Lung microvascular endothelial cell (primary cell): ENCODE measurements at places on chromosomes 3 and 15. TPM values are rescaled to one million over a fixed set of nuclear protein-coding genes. Genes with fewer than 3 reads are reported as not detected.
A peak's percentile ranks its signal among the peaks of the same experiment; 100 is the strongest.

DCP1A gene
- 7.2 and 10.7 TPM in 2 replicates for total RNA-seq

ERC2 gene
- total RNA-seq: 1.5 and 2.2 TPM in 2 replicates

MUC13 gene
- not detected in 2 replicates for total RNA-seq

CDHR4 gene
- total RNA-seq: not detected in 2 replicates

IL5RA gene
- not detected in 2 replicates for total RNA-seq

WDR93 gene
- total RNA-seq: not detected in 2 replicates

PRR20G gene
- total RNA-seq: not detected in 2 replicates

THAP10 gene
- total RNA-seq: 0.60 and 0.87 TPM in 2 replicates

GRCh38 chr3:8985411-8985831 lies 22.1 kb upstream of the RAD18 start:
- no peak for DNase-seq

DNA sequence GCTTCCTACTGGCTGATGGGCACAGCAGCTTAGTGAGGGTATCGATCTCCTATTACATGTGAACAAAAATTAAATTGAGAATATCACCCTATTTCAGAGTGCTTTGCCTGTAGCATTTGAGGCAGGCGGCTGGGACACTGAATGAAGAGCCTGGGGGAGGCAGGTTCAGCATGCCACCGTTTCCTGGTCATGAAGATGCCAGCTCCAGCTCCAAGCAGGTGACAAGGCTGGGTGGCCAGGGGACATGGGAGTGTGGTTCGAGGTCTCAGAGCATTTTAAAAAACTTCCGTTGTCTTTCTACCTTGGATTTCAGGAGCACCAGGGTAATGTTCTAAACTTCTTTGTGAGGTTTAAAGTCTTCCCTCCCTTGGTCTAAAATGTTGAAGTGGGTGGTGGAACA lies 158.2 kb downstream of the RPLP1 start:
- DNase-seq: no peak

- DNase-seq: no peak
These were observed 12.6 kb downstream of the SLC12A6 start for GRCh38 chr15:34324933-34325332.

DNA sequence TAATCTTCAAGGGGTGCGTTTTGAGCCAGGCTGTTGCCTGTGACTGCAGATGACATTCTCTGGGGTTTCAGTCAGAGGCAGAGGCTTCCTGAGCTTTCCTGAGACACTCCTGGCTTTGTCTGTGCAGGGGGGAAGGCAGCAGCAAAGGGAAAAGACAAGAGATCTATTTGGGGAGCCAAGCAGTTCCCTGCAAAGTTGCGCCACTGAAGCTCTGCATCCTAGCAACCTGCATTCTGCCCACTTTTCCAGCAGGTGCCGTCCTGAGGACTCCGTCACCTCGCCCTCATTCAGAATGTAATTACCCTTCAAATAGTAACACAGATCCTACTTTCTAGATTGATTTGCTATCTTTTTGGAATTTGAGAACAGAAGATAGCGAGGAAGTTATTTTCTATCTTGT lies 1.9 kb upstream of the TMEM158 start:
- DNase-seq: no peak

GRCh38 chr15:89728254-89728653 lies 22.8 kb downstream of the MESP1 start:
- DNase-seq: peak; percentile 45

DNA sequence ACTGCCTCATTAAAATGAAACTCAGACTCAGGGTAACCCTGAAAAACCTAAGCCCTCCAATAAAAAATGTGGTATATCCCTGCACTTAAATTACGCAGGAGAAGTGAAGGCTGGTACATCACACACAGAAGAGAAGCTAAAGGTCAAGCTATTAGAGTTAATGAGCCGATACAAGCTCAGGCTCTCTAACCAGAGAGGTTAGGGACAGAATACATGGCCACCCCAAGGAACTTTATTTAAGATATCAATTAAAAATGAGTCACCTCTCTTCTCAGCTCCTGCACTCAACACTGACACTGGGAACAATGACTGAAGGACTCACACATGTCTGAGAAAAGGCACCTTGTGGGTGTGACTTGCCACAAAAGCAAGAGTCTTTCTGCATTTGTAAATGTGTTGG lies 800.6 kb upstream of the CFAP20DC start:
- DNase-seq: no peak

DNA sequence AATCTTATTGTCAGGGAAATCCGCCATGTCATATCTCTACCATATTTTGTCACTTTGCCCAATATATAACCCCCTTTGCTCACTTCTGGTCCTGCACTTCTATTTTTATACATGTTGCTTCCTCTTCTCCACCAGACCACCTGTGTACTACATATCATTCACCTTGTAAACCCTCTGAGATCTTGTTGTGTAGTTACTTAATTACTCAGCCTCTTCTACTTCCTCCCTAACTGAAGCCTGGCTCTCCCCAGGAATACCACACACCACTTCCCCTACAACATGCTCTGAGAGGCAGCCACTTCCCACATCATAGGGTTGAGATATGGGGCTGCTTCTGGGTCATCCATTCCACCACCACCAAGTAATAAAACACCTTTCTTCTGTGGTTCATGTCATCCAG lies 10.0 kb downstream of the HEXA start:
- peak; percentile 14 for DNase-seq

DNA sequence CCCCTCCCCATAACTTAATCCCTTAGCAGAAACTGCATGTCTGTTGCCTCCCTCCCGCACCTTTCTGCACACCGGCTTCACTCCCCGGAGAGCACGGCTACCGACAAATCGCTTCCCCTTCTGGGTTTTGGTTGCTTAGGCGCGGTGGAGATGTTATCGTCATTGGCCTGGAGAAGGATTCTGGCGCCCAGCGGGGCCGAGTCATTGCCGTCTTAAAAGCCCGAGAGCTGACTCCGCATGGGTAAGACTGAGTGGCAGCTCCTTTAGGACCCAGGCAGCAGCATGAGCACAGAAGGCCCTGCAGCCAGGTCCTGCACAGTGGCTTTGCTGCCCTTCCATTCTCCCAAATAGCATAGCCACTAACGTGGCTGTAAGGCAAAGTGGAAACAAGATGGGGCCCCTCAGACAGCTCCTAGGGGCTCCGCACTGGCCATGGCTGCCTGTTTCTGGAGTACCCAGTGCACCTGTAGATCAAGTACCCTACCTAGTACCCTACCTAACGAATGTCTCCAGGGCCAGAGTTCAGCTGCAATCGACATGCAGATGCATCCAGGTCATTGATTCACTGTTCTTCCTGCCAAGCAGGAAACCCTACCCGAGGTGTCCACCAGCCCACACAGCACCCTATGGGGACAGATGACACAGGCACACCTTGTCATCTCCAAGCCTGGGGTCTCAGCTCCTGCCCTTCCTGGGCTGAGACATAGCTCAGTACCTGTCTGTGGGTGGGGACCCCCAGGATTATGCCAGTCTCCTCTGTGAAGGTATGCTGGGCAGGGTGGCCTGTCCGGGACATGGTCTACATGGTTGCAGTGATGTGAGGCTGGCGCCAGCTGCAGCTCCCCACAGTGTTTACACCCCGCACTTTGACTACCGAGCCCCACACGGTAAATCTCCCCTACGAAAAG lies 147.6 kb downstream of the LRRK1 start:
- peak; percentile 25 for DNase-seq

DNA sequence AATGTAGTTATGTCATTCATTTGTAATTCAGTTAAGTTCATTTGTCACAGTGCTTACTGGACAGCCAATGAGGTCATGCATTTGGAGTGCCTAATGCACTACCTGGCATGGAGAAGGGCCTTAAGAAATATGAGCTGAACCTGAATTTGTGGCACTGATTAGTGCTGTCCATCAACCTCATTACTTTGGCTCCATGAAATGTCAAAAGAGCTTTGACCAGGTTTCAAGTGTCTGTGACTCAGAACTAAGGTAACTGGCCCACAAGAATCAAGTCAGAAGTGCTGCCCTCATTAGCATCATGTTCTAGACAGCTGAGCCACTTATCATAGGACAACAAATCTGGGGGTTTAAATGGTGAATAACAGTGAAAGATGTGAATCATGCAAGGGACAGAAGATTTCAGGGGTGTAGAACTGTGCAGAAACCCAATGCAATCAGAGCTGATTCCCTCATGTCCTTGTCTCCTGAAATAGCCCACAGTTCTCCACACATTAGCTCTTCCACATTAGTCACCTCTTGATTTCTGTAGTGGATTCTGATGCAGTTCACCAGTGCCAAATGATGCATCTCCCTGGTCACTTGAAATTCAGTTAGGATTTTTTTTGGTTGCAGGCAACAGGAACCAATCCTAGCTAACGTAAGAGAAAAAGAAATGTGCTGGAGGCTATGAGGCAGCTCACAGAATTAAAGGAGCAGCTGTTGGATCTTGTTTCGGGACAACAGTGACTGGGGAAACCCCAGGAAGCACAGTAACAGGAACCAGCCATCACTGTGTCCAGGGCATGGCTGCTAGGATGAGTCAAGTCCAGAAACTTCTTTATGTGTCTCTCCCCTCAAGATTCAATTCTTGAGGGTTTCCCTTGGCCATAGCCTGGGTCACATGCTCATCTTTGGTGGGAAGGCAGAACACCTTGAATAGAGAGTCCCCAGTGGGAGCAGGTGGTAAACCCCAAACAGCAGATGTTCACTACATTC lies 38.7 kb downstream of the CHST2 start:
- peak; percentile 82 for DNase-seq
